ENCODE measurements at places on chromosomes 12 and 14.
A peak's percentile ranks its signal among the peaks of the same experiment; 100 is the strongest.

- H3K4me3 ChIP-seq = no peak overlapping the region
- H3K4me1 ChIP-seq = no peaks in the 10 kb centered on the region
- H3K27ac ChIP-seq = no peak overlapping the region
- no peaks in the 10 kb centered on the region for H3K27me3 ChIP-seq
These were observed 35.1 kb downstream of the EIF2S3B start for GRCh38 chr12:10540776-10541205.

DNA sequence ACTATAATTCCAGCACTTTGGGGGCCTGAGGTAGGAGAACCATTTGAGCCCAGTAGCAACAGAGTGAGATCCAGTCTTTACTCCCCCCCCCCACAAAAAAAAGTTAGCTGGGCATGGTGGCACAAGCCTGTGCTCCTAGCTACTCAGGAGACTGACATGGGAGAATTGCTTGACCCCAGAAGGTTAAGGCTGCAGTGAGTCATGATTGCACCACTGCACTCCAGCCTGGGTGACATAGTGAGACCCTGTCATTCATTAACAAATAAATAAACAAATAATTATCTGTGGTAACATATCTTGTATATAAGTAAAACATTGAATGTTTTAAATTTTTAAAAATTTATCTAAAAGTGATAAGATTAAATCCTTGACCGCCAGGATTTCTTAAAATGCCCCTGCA is 4.8 kb downstream of the ENTPD5 start:
- no peak for DNase-seq
- no peaks in the 10 kb centered on the region for H3K36me3 ChIP-seq
- no peak overlapping the region for H3K4me3 ChIP-seq
- H3K27me3 ChIP-seq = no peaks in the 10 kb centered on the region
- H3K4me1 ChIP-seq = no peaks in the 10 kb centered on the region

GRCh38 chr12:96256672-96257361 is 62.6 kb downstream of the ELK3 start:
- no peaks in the 10 kb centered on the region for H3K36me3 ChIP-seq
- no peaks in the 10 kb centered on the region for H3K4me1 ChIP-seq
- no peaks in the 10 kb centered on the region for H3K27me3 ChIP-seq
- peak overlapping the region; percentile 15 for H3K27ac ChIP-seq
- H3K4me3 ChIP-seq = no peak overlapping the region

DNA sequence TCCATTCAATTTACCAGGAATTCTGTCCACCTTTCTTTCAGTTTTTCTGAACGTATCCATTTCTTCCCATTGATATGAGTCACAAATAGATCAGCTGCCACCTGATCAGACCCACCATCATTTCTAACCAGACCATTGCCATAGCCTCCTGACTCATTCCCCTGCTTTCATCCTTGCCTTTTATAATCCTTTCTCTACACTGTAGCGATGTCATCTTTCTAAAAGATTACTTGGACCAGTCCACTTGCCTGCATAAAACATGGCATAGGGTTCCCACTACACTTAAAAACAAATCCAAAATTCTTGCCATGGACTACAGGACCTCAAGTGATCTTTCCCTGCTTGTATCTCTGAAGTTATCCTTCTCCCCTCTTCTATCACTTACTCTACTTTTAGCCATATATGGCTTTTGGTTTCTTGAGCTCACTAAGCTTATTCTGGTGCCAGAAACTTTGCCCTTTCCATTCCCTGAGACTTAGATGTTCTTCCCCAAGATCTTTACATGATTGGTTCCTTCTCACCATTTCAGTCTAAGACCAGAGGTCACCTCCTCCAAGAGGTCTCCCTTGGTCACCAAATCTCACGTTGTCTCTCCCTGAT is 149.5 kb upstream of the KRR1 start:
- no peaks in the 10 kb centered on the region for H3K27me3 ChIP-seq
- H3K4me3 ChIP-seq = no peak overlapping the region

GRCh38 chr14:24952851-24953666 is 96.9 kb downstream of the STXBP6 start:
- no peaks in the 10 kb centered on the region for H3K36me3 ChIP-seq
- no peaks in the 10 kb centered on the region for H3K4me1 ChIP-seq
- no peaks in the 10 kb centered on the region for H3K27me3 ChIP-seq
- DNase-seq = no peak
- H3K27ac ChIP-seq = no peak overlapping the region
- no peak overlapping the region for H3K4me3 ChIP-seq

GRCh38 chr12:44876544-44877410 is 662 bp upstream of the NELL2 start:
- no peak for DNase-seq
- H3K4me1 ChIP-seq = no peaks in the 10 kb centered on the region
- peak overlapping the region; percentile 47 for H3K4me3 ChIP-seq
- no peak overlapping the region for H3K27ac ChIP-seq

- H3K36me3 ChIP-seq = no peaks in the 10 kb centered on the region
- H3K4me1 ChIP-seq = no peaks in the 10 kb centered on the region
- H3K27ac ChIP-seq = no peak overlapping the region
- no peak overlapping the region for H3K4me3 ChIP-seq
- no peaks in the 10 kb centered on the region for H3K27me3 ChIP-seq
These were observed 46.7 kb downstream of the BHLHE41 start for GRCh38 chr12:26077915-26078702.

DNA sequence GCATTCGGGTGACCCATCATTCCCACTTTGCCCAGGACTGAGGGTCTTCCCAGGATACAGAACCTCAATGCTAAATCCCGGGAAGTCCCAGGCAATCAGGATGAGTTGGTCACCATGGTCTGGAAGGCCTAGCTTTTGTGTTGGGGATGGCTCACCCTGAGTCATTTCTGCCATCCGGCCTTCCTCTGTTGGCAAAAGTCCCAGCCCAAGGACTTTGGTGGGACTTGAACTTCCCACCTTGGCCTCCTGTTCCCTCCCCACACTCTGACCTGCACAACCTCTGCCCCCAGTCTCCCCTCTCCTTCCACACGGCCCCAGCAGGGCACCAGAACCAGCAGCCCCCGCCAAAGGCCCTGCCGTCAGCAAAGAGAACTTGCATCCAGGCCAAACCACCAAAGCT is 24.6 kb upstream of the NCOR2 start:
- H3K27me3 ChIP-seq = no peaks in the 10 kb centered on the region
- no peaks in the 10 kb centered on the region for H3K36me3 ChIP-seq
- no peak overlapping the region for H3K27ac ChIP-seq

DNA sequence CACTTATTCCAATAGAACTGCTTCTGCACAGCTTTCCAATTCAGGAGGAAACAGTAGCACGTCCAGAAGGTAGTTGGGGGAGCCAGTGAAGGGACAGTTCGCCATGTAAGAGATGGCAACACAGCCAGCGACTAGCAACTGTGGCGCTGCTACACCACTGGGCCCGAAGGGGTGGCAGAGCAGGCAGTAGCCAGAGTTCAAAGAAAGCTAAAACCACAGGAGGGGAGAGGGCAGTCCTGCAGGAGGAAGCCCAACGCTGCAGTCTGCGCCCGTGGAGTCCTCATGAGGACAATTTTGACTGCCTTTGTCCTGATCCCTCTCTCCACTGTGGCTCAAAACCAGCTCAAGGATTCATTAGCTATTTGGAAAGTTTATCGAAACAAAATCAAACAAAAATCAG is 591.2 kb downstream of the VRK1 start:
- H3K4me1 ChIP-seq = no peaks in the 10 kb centered on the region
- H3K27ac ChIP-seq = no peak overlapping the region
- H3K4me3 ChIP-seq = no peak overlapping the region
- H3K36me3 ChIP-seq = no peaks in the 10 kb centered on the region
- no peaks in the 10 kb centered on the region for H3K27me3 ChIP-seq

DNA sequence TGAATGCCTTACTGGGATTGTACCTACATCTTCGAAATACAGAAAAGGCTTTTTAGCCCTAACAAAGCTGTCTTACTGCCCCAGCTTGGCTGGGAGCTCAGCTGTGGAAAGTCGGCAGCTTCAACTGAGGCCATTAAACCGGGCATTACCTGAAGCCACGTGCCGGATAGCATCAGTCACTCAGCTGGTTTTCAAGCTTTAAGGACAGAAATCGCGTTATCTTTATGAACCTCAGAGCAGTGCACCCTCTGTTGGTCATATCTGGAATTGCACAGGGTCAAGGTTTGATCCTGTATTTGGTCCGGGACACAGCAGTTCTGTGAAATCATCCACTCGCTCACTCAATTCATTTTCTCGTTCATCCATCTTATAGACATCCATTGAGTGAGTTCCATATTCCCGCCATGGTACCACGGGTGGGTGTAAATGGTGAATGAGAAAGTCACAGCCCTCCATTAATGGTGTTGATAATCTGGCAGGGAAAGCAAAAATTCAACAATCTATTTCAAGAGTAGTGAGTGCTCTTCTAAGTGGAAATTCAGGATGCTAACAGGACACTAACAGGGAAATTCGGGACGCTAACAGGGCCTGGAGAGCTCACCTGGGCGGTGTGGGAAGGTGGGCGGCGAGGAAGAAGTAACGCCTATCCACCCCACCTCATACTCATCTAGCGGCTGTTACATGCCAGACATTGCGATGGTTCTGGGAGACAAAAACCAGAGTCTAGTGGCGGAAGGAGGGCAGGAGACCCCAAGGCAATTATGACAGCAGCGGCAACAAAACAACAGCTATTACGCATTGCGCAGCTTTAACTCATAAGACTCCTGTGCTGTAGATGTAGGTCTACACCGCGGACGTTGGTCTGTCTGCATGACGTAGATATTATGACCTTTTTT is 60.6 kb upstream of the TCL1A start:
- H3K4me1 ChIP-seq = no peaks in the 10 kb centered on the region
- no peaks in the 10 kb centered on the region for H3K27me3 ChIP-seq
- no peaks in the 10 kb centered on the region for H3K36me3 ChIP-seq
- no peak overlapping the region for H3K27ac ChIP-seq
- DNase-seq = no peak

- H3K4me1 ChIP-seq = no peaks in the 10 kb centered on the region
- no peak for DNase-seq
- no peaks in the 10 kb centered on the region for H3K36me3 ChIP-seq
- no peaks in the 10 kb centered on the region for H3K27me3 ChIP-seq
- H3K27ac ChIP-seq = no peak overlapping the region
- no peak overlapping the region for H3K4me3 ChIP-seq
These were observed 67.2 kb downstream of the NOS1 start for GRCh38 chr12:117294189-117294603.

DNA sequence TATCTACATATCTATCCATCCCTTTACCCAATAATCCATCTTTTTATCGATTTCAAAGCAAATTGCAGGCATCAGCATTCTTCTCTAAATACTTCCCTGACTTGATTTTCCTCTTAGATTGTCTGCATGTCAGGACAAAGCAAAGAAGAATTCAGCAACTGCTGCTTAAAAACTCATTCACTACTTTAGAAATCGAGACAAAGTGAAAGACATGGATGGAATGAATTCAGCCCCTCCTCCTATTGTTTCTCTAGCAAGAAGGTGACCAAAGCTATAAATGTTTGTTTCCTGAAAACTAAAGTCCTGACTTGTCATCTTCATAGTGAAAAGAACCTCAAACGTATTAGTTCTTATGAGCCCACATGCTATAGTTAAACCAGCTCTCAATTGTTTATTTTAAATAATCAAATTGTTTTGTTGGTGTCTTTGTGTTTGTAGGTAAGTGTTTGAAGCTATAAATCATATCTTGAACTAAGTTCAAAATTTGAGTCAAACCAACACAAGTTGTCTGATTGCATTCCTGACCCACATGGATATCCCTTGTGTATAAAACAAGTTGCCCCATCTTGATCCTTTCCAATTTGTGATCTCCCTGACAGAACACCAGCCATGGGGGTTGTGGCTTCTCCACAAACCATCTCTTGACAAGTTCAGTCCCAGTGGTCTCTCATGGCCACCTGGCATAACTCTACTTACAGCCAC is 58.6 kb upstream of the ARHGAP5 start:
- H3K4me3 ChIP-seq = no peak overlapping the region
- no peak overlapping the region for H3K27ac ChIP-seq
- no peaks in the 10 kb centered on the region for H3K4me1 ChIP-seq
- DNase-seq = no peak
- no peaks in the 10 kb centered on the region for H3K36me3 ChIP-seq
- H3K27me3 ChIP-seq = no peaks in the 10 kb centered on the region

DNA sequence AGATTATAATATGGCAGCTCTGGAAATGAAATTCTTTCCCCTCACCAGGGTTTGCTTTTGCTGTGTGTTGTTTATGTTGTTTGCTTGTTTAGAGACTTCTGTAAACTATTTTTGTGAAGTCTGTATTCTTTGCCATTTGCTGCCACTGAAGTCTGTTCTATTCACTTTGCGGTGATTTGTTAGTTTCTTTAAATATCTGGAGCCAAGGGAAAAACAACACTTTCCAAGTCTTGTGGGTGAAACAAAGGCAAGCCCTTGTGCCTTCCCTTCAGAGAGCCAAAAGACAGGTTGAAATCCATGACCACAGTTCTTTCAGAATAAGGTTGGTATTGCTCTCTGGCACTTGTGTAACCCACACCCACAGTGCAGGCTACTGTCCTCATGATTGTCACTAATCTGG is 59.5 kb upstream of the RNU6-7 start:
- no peak overlapping the region for H3K4me3 ChIP-seq
- DNase-seq = no peak
- H3K27ac ChIP-seq = no peak overlapping the region
- no peaks in the 10 kb centered on the region for H3K4me1 ChIP-seq
- H3K36me3 ChIP-seq = no peaks in the 10 kb centered on the region

GRCh38 chr14:42992930-42993329 is 1386.3 kb downstream of the LRFN5 start:
- H3K27me3 ChIP-seq = no peaks in the 10 kb centered on the region
- H3K36me3 ChIP-seq = no peaks in the 10 kb centered on the region
- DNase-seq = no peak

DNA sequence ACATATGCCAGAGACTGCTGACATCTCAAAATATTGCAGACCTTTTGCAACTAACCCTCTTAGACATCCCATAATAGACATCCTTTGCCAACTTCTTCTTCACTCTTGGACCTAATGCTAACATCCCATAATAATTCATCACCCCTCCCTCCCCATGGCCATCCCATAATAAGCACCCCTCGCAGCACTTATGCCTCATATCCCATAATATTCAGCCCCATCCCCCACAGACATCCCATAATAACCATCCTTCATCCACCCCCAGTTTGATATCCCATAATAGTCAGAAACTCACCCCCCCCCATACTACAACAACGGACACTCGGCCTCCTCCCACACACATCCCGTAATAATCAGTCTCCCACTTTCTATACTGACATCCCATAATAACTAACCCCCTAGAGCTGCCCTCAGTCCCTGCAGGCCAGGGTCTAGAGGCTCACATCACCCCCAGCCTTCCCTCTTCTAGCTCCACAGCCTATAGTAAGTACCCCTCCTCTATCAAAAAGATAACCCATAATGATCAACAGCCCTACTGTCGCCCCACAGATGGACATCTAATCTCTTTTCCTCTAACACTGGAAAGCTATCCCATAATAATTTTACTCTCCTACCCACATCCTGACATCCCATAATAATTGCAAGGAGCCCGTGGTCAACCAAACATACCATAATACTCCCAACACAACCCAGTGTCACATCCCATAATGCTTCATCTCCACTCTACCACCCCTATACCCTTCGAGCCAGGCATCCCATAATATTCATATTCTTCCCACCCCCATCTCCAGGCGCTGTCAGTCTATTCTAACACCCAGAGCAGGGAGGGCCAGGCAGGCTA is 792 bp upstream of the CHD4 start:
- H3K36me3 ChIP-seq = no peaks in the 10 kb centered on the region
- no peak overlapping the region for H3K4me3 ChIP-seq
- peaks cover 49% of the 10 kb centered on the region for H3K4me1 ChIP-seq
- H3K27me3 ChIP-seq = no peaks in the 10 kb centered on the region
- peak overlapping the region; percentile 91 for H3K27ac ChIP-seq
- no peak for DNase-seq

- H3K27ac ChIP-seq = no peak overlapping the region
- no peak for DNase-seq
- no peaks in the 10 kb centered on the region for H3K36me3 ChIP-seq
- H3K4me3 ChIP-seq = no peak overlapping the region
These were observed 99.1 kb downstream of the TBC1D30 start for GRCh38 chr12:64923536-64923935.

Measured in Peyer's patch (tissue), 4 donors.